ENCODE measurements at places on chromosomes 2 and 18. TPM values are rescaled to one million over a fixed set of nuclear protein-coding genes. Genes with fewer than 3 reads are reported as not detected.

Gene COL5A2
- total RNA-seq = 5.4 TPM

Gene ASAP2
- 17.9 TPM for total RNA-seq

Gene COLEC11
- not detected for total RNA-seq

Gene ACKR3
- 7.0 TPM for total RNA-seq
